NB4 (cell line): ENCODE measurements at places on chromosomes 3 and 15.
A peak's percentile ranks its signal among the peaks of the same experiment; 100 is the strongest.

GRCh38 chr3:71208211-71209095 lies 375.1 kb downstream of the FOXP1 start:
- DNase-seq, result peak; percentile 50

- DNase-seq, result no peak
Measured at GRCh38 chr15:29225534-29226234, 43.9 kb downstream of the NSMCE3 start.

DNA sequence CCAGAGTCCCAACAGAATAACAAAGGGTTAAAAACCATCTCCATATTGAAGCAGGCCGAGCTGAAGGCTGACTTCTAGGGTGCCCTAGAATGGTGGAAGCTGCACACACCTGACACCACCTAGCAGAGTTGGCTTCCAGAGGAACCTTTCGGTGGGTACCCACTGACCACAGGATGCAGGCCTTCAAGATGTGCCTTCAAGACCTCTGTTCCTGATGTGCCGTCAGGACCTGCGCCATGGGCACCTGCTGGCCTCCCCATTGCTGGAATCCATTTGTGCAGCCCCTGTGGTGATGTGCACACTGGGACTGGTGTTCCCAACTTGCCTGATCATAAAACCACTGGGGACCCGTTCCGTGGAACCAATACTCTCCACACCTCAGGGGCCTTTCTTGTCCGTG lies 35.7 kb upstream of the RPL32 start:
- no peak for DNase-seq

DNA sequence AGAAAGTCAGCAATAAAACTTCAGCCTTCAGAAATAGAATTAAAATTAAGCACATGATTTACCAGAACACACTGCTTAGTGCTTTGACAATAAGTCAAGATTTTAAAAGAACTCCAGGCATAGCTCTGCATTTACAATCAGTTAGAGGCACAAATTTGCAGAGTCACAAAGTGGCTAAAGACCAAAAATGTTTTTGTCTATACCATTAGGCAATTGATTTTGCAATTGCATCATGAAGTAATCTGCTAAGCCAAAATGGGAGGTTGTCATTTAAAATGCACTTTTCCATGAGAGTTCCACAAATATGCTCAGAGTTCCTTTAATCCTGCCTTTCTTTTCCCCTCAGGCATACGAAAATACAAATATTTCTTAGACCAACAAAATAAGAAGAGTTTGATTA lies 10.1 kb upstream of the DCP1A start:
- DNase-seq, result peak; percentile 56

- peak; percentile 56 for DNase-seq
Measured at GRCh38 chr3:170907637-170908234, 701 bp downstream of the EIF5A2 start.

DNA sequence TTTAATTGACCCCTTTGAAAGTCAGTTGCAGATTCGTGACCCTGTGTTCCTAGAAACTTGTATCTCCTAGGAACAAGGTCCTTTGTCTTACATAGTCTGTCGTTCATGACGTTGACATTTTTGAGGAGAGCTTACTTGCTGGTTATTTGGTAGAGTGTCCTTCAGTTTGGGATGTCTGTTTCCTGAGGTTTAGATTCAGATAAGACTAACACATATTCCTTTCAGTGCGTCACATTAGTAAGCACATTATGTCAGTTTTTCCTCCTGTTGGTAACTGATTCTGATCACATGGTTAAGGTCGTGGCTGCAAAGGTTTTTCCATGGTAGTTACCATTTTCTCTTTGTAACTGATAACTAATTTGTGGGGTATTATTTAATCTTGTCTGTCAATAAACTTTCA lies 80.8 kb downstream of the PCCB start:
- no peak for DNase-seq

GRCh38 chr15:67194171-67195114 lies 60.0 kb downstream of the AAGAB start:
- DNase-seq, result no peak
